Right lobe of liver (tissue), 6 donors: ENCODE measurements at places on chromosomes 1 and 21. TPM values are rescaled to one million over a fixed set of nuclear protein-coding genes. Genes with fewer than 3 reads are reported as not detected.
A peak's percentile ranks its signal among the peaks of the same experiment; 100 is the strongest.

DNA sequence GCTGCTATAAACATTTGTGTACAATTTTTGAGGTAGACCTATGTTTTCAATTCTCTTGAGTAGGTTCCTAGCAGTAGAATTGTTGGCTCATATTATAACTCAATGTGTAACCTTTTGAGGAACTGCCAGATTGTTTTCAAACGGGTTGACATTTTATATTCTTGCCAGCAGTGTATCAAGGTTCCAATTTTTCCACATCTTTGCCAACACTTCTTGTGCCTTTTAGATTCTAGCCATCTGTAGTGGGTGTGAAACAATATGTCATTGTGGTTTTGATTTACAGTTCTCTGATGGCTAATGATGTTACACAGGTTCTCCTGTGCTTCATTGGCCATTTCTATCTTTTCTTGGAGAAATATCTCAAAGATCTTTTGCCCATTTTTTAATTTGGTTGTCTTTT, 36.4 kb downstream of the MAP3K7CL start:
- H3K4me1 ChIP-seq, result peaks cover 36% of the 10 kb centered on the region
- no peaks in the 10 kb centered on the region for H3K36me3 ChIP-seq
- no peaks in the 10 kb centered on the region for H3K27me3 ChIP-seq
- H3K4me3 ChIP-seq, result no peak overlapping the region
- no peak for DNase-seq
- no peak overlapping the region for H3K27ac ChIP-seq

- DNase-seq, result no peak
- no peaks in the 10 kb centered on the region for H3K36me3 ChIP-seq
- H3K27me3 ChIP-seq, result no peaks in the 10 kb centered on the region
- no peaks in the 10 kb centered on the region for H3K4me1 ChIP-seq
Observed at GRCh38 chr1:31781756-31782371, 17.7 kb upstream of the ADGRB2 start.

GRCh38 chr1:201019321-201019977, 4.1 kb downstream of the KIF21B start:
- DNase-seq, result peak; percentile 83
- peak overlapping the region; percentile 75 for H3K27ac ChIP-seq
- H3K36me3 ChIP-seq, result no peaks in the 10 kb centered on the region
- no peaks in the 10 kb centered on the region for H3K27me3 ChIP-seq
- no peak overlapping the region for H3K4me3 ChIP-seq

DNA sequence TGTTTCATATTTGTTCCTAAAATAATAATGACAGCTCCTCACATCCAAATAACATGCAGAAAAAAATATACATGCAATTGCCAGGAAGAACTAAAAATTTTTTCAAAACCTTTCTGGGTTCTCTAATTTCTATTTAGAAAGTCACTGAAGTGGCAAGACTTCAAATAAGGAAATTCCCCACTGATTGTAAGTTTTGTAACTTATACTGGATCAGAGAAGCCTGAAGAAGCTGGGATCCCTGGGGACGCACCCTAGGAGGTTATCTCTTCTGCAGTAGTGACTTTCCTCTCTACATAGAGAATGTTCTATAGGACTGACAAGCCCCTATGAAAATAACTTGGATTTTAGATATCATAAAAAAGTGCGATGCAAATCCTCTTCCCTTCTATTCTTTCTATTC, 182.6 kb downstream of the MRPL39 start:
- no peaks in the 10 kb centered on the region for H3K4me1 ChIP-seq
- H3K4me3 ChIP-seq, result no peak overlapping the region
- DNase-seq, result no peak
- no peaks in the 10 kb centered on the region for H3K27me3 ChIP-seq
- H3K27ac ChIP-seq, result no peak overlapping the region

DNA sequence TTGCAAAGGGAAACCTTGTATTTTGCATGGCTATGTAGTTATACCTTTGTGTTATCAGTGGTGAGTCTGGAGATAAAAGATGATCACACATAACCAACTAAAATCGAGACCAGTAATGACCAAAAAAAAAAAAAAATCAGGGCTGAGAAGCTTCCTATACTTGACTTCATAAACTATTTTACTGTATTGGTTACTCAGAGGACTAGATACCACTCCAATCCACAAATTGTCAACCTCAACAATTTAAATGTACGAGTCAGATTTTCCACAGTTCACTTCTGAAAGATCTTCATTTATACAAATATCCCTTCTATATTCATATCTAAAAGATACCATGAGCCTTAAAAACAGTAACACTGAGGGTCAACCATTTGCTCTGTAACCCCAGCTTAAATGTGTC, 71.7 kb downstream of the NRIP1 start:
- no peaks in the 10 kb centered on the region for H3K36me3 ChIP-seq
- H3K4me3 ChIP-seq, result no peak overlapping the region
- no peak for DNase-seq
- H3K27me3 ChIP-seq, result no peaks in the 10 kb centered on the region
- H3K27ac ChIP-seq, result no peak overlapping the region

GRCh38 chr1:11406845-11407244, 72.1 kb upstream of the DISP3 start:
- H3K4me1 ChIP-seq, result no peaks in the 10 kb centered on the region
- no peaks in the 10 kb centered on the region for H3K36me3 ChIP-seq
- no peaks in the 10 kb centered on the region for H3K27me3 ChIP-seq
- H3K4me3 ChIP-seq, result no peak overlapping the region

DNA sequence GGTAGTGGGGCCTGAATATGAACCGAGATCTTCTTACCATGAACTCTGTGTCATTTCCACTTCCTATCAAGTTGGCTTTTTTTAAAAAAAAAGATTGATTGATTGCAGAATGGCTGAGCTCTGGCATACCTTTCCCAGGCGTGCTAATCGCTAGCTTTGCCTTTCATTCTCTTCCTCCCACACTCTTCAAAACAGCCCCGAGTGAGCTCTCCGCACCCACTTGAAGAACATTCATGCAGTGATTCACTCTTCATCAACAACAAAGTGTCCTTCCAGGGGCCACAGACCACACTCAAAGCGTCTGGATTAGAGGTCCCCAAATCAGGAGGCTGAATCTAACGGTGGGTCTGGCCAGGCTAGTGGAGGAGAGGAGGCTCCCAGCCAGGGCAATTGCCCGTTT, 96.3 kb upstream of the GALNT2 start:
- H3K27ac ChIP-seq, result no peak overlapping the region
- no peaks in the 10 kb centered on the region for H3K4me1 ChIP-seq
- H3K4me3 ChIP-seq, result no peak overlapping the region
- H3K27me3 ChIP-seq, result no peaks in the 10 kb centered on the region

FH gene
- total RNA-seq, result 126 TPM

VAV3 gene
- total RNA-seq, result 0.98 TPM

KRTAP6-2 gene
- total RNA-seq, result not detected

MAP3K21 gene
- total RNA-seq, result 3.2 TPM

HLX gene
- total RNA-seq, result 10.8 TPM

RGS8 gene
- total RNA-seq, result not detected
